ENCODE measurements at places on chromosomes 12 and 14. TPM values are rescaled to one million over a fixed set of nuclear protein-coding genes. Genes with fewer than 3 reads are reported as not detected.

GRCh38 chr12:98354520-98355035 is 160.8 kb upstream of the TMPO start:
- no peak overlapping the region for H3K27ac ChIP-seq
- H3K36me3 ChIP-seq: no peaks in the 10 kb centered on the region
- no peak overlapping the region for H3K4me3 ChIP-seq

- DNase-seq: peak; percentile 91
- no peaks in the 10 kb centered on the region for H3K36me3 ChIP-seq
- H3K4me1 ChIP-seq: peaks cover 10% of the 10 kb centered on the region
- H3K27ac ChIP-seq: peak overlapping the region; percentile 38
These were observed 169.0 kb upstream of the EEA1 start for GRCh38 chr12:93098077-93098476.

RNU4-1 gene
- 1,294 TPM for total RNA-seq

GALNT16 gene
- total RNA-seq: not detected

- peaks cover 3% of the 10 kb centered on the region for H3K36me3 ChIP-seq
- H3K4me3 ChIP-seq: no peak overlapping the region
- no peaks in the 10 kb centered on the region for H3K27me3 ChIP-seq
- no peaks in the 10 kb centered on the region for H3K4me1 ChIP-seq
- DNase-seq: no peak
These were observed 169.2 kb downstream of the TMTC2 start for GRCh38 chr12:82855872-82856271.

- no peaks in the 10 kb centered on the region for H3K36me3 ChIP-seq
- peak; percentile 78 for DNase-seq
- peaks cover 4% of the 10 kb centered on the region for H3K4me1 ChIP-seq
- H3K27ac ChIP-seq: no peak overlapping the region
- no peaks in the 10 kb centered on the region for H3K27me3 ChIP-seq
These were observed 21.6 kb downstream of the SPATS2 start for GRCh38 chr12:49388682-49389386.

All from activated naive CD4-positive, alpha-beta T cell treated with anti-CD3 and anti-CD28 coated beads for 36 hours (primary cell).